D341Med (cell line): ENCODE measurements at places on chromosomes 2 and 18.
A peak's percentile ranks its signal among the peaks of the same experiment; 100 is the strongest.

GRCh38 chr2:119731983-119732382 is 27.7 kb upstream of the PTPN4 start:
- no peak for DNase-seq

- no peak for DNase-seq
Measured at GRCh38 chr2:178863856-178864620, 56.8 kb upstream of the TTN start.

DNA sequence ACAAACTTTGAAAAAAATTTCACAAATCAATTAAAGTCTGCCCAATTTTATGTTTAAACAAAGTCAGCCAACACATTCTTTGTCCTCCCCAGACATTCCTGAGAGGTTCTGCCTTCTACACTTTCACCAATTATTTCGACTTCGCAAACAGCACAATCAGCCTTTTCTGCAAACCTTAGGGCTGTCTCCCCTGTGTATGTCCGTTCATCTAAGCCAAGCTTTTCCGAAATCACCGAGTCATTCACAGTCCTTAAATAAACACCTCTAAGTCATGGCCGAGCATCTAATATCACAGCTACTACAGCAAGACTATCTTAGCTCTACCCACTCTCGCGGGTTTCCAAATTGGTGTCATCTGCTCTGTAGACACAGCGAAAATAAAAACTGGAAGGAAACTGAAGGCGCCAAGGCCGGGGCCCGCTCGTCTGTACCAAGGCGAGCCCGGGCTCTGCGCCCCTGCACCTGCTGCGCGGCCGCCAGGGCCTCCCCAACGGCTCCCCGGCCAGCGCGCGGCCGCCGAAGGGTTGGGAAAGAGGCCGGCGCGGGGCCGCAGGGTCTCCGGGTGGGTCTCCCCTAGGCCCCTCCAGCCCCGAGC is 730 bp downstream of the ODC1 start:
- peak; percentile 52 for DNase-seq

DNA sequence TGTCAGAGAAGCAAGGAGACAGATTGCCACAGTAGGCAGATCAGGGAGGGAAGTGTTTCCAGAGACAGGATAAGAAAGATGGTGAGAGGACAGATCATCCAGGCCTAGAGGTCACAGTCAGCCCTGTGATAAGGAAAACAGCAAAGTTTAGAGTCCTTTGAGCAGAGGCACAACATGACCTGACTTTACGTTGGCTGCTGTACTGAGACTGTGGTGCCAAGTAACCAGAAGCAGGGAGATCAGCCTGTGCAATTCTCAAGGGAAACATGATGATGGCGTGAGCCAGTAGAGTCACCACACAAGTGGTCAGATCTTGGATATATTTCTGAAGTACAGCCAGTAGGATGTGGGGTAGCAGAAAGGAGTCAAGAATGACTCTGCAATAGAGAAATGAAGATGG is 43.7 kb downstream of the SMC6 start:
- DNase-seq, result no peak

- DNase-seq, result no peak
Measured at GRCh38 chr2:98806236-98806697, 75.3 kb upstream of the MGAT4A start.

- no peak for DNase-seq
Measured at GRCh38 chr2:186197955-186198354, 288.1 kb upstream of the ZC3H15 start.

DNA sequence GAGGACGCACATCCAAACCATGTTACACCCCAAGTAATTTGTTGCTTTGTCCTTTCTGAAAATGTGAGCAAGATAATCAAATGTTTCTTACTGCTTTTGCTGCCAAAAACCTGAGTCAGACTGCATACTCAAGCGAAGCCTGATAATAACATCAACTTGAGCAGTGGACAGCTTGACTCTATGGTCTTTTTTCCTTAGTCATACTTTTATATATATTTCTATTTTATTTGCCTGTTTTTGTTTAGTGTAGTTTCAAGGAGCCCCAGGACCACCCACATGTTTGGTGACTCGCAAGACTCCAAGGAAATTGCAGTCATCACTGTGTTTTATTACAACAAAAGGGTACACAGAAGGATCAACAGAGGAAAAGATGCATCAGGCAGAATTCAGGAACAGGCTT is 688.4 kb upstream of the PIK3C3 start:
- no peak for DNase-seq

- DNase-seq, result no peak
Measured at GRCh38 chr2:122643725-122644329, 888.4 kb downstream of the TSN start.

DNA sequence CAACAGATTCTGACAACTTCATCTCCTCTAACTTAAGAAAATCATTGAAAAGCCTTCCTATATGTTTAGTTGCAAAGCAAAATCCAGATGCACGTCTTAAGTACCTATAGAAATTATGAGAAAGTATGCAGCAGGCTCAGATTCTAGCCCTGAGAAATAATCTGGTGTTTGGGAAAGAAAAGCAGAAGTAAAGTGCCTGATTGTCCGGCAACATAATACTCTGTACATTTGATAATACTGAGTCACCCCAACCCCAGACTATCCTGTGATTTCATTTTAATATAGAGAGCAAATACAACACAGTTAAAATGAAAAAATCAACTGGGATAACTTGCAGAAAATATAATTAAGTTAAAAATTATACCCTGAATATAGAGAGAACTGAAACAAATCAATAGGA is 13.5 kb downstream of the RFX8 start:
- no peak for DNase-seq

DNA sequence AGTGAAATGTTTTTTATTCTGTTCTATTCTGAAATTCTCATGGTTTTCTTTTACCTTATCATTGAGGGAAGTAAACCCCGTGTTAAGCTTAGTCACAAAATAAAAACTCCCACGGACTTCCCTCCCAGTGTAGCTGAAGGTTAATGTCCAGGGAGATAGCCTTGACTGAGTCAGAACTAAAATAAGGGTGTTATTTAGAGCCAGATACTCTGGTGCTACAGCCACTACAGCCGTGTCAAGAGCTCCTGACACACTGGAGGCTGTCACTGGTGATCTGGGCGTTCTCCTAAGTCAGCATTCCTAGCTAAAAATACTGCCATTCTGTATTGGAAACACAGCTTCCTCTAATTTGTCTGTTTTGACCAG is 82.0 kb upstream of the RANBP2 start:
- DNase-seq, result no peak

- no peak for DNase-seq
Measured at GRCh38 chr2:3287896-3288295, 89.7 kb downstream of the EIPR1 start.

DNA sequence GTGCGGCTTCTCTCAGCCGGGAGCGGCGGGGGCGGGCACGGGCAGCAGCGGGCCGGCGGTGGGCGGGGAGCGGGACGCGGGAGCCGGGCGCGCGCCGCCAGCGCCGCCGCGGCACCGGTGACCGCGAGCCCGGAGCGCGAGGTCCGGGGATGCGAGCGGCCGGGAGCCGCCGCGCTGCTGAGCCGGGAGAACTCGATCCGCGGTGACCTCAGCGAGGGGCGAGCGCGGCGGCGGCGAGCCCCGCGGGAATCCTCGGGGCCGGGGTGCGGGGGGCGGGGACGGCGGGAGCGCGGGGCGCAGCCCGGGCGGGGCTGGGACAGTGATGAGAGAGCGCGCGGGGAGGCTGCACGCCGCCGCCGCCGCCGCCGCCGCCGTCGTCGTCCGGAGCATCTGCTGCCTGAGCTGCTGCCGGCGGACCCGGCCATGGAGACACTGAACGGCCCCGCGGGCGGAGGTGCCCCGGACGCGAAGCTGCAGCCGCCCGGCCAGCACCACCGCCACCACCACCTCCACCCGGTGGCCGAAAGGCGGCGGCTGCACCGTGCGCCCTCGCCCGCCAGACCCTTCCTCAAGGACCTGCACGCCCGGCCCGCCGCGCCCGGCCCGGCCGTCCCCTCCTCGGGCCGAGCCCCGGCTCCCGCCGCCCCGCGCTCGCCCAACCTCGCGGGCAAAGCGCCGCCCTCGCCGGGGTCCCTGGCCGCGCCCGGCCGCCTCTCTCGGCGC is at the start of gene MTCL1:
MTCL1 (plus strand) TSS at position 319 of the 723 bp plus-strand sequence; CDS start at position 424, 105 bp downstream.
- DNase-seq, result peak; percentile 92

GRCh38 chr2:187079901-187080300 is 230.9 kb upstream of the ZSWIM2 start:
- no peak for DNase-seq
